NCI-H774 (cell line): ENCODE measurements at places on chromosomes 5 and 9.
A peak's percentile ranks its signal among the peaks of the same experiment; 100 is the strongest.

DNA sequence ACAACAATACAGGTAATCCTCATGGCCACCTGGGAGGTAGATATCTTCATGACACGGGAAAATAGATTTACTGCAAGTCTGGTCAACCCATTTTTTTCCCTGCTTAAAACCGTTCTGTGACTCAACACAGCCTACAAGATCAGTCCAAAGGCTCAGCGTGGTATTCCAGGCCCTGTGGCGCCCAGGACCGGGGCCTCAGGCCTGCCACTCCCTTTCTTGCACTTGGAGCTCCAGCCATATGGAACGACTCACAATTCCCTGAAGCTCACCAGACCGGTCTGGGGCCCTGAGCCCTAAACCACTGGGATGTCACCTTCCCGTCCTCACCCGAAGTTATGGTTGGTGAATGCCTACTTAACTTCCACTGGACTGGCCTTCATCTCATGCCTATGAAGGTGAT lies 6.5 kb upstream of the MLANA start:
- no peak for DNase-seq

DNA sequence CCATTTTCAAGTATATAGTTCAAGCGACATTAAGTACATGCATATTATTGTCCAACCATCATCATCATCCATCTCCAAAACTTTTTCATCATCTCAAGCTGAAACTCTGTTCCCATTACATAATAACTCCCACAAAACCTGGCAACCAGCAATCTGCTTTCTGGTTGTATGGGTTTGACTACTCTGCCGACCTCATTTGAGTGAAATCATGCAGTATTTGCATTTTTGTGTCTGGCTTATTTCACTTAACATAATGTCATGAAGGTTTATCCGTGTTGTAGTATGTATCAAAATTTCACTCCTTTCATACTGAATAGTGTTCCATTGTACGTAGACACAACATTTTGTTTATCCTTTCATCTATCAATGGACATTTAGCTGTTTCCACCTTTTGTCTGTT lies 74.8 kb downstream of the SGCD start:
- no peak for DNase-seq

DNA sequence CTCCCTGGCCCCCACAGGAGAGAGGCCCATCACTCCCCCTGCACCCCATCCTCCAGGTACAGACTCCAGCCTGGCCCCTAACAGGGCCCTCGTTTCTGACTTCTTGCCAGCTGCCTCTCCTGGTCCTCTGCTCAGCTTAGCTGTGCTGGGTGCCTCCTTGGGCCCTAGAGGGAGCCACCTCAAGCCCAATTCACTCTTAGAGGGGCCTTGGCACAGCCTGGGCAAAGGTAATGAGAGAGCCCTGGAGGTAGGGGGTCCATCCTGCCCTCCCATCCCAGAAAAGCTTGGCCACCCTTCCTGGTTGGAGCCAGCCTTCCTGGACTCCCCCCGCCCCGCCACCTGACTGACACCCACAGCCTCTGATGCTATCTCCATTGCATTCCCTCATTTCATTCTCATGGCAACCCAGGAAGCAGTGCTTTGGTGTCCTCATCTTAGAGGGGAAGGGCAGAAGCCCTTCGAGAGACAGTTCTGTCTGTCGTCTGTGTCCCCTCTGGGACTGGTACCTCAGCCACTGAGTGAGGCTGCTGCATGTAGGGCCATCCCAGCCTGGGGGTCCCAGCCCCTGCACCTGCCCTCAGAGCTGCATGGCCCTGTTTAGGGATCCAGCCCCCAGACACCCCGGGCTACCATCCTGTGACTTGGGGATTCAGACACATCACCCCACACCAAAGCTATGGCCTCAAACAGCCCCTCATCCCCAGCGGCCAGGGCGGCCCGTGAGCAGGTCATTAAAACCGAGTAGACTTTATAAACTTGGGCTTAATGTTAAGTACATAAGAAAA lies 95.5 kb downstream of the BARX1 start:
- DNase-seq, result no peak

- peak; percentile 78 for DNase-seq
Measured at GRCh38 chr5:92641031-92641962, 939.7 kb downstream of the NR2F1-AS1 start.

- no peak for DNase-seq
Measured at GRCh38 chr5:146721073-146721815, 157.3 kb downstream of the PPP2R2B start.

GRCh38 chr9:114176624-114177291 lies 21.4 kb downstream of the COL27A1 start:
- no peak for DNase-seq

DNA sequence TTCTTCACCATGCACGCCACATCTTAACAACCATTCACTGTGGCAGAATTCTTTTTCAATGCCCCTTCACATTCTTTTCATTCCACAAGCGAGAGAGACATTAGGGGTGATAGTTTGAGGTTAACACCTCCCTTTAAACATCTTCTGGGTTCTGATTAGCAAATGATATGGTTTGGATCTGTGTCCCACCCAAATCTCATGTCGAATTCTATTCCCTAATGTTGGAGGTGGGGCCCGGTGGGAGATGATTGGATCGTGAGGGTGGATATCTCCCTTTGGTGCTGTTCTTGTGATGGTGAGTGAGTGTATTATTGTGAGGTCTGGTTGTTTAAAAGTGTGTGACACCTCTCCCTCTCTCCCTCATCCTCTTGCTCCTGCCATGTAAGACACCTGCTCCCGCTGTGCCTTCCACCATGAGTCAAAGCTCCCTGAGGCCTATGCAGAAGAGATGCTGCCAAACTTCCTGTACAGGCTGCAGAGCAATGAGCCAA lies 46.1 kb upstream of the RAI14 start:
- no peak for DNase-seq

- no peak for DNase-seq
Measured at GRCh38 chr9:135339378-135339973, 140.1 kb upstream of the PPP1R26 start.

DNA sequence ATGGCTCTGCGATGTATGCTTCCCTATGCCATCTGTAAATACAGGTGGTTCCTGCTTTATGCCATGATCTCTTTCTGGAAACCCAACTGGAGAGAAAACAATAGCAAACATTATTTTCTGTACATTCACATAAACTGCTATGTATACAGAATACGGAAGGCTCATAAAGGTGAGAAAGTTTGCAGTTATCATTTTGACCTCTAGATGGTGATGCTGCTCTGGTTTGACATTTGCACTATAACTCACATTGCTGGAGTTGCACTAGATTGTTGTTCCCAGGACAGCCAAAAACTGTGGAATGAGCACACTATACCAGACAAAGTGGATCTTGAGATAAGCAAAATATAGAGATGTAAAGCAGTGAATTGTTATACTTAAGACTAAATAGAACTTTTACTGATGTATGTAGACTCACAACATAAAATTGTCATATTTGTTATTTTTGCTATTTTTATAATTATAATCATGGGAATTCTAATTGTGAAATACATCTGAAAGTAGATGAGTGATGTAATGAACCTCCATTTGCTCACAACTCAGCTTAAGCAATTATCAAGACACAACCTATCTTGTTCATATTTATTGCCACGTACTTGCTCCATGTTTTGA lies 246.5 kb downstream of the PTPRD start:
- peak; percentile 42 for DNase-seq

DNA sequence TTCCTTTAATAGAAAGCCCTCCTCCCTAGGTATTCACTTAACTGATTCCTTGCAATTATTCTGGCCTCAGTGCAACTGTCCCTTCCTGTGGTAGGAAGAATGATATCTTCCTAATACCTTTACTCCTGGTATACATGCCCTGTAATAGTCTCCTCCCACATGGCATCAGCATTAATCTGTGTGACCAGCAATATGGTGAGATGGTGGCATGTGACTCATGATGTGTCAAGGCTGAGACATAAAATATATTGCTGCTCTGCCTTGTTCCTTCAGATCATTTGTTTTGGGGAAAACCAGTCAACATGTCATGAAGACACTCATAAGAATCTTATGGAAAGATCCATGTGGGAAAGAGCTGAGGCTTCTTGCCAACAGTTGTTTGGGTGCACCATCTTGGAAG lies 149.1 kb upstream of the TRPM3 start:
- no peak for DNase-seq
